Pancreas (tissue), 10 donors: ENCODE measurements at places on chromosomes 16 and 17. TPM values are rescaled to one million over a fixed set of nuclear protein-coding genes. Genes with fewer than 3 reads are reported as not detected.

The TPSD1 gene
- polyA plus RNA-seq: 0.19 TPM

The DNAJC7 gene
- 53.4 TPM for polyA plus RNA-seq

The SULT1A2 gene
- 6.0 TPM for polyA plus RNA-seq

The CCL23 gene
- polyA plus RNA-seq: 0.46 TPM

The GPR142 gene
- 0.61 TPM for polyA plus RNA-seq

DNA sequence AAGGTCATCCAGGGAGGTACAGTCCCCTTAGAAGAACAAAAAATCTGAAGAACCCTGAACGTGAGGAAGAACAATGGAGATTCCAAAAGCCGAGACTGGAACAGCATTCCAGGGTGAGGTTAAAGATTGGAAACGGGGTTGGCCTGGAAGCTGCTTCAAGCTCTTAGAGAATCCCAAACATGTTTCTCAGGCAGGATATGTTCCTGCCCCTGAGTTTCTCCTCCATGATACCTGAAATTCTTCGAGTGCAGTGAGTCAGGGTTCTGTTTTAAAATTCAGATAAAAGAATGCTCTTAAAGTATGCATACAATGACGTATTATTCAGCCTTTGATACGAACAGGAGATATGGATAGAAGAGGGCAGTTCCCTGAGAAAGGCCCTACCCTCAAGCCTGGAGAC, 293.1 kb downstream of the HS3ST3B1 start:
- no peak for DNase-seq

The NPIPA8 gene
- polyA plus RNA-seq: 12.3 TPM

- DNase-seq: no peak
Measured at GRCh38 chr17:80964544-80964856, 27.1 kb upstream of the CHMP6 start.

- DNase-seq: peak; percentile 84
Measured at GRCh38 chr16:85028685-85029407, 1.3 kb downstream of the KIAA0513 start.

The LGALS9 gene
- 20.9 TPM for polyA plus RNA-seq

GRCh38 chr16:2142942-2143877, 5.2 kb upstream of the RAB26 start:
- DNase-seq: peak; percentile 53

The CNGB1 gene
- polyA plus RNA-seq: 0.05 TPM

- DNase-seq: no peak
Measured at GRCh38 chr17:8680466-8681169, 50.1 kb upstream of the MYH10 start.

The ATP6V0D1 gene
- 17.4 TPM for polyA plus RNA-seq

- DNase-seq: no peak
Measured at GRCh38 chr17:35655303-35655702, 68.2 kb downstream of the AP2B1 start.

The MT1G gene
- 753 TPM for polyA plus RNA-seq

The RTN4RL1 gene
- polyA plus RNA-seq: 3.1 TPM

- DNase-seq: no peak
Measured at GRCh38 chr16:8845699-8846298, 23.0 kb downstream of the CARHSP1 start.

- no peak for DNase-seq
Measured at GRCh38 chr17:65742403-65743307, 181.2 kb upstream of the AXIN2 start.

GRCh38 chr17:17183744-17184143, 22.4 kb downstream of the PLD6 start:
- no peak for DNase-seq

- DNase-seq: no peak
Measured at GRCh38 chr16:86608301-86608747, 30.0 kb downstream of the FOXL1 start.

DNA sequence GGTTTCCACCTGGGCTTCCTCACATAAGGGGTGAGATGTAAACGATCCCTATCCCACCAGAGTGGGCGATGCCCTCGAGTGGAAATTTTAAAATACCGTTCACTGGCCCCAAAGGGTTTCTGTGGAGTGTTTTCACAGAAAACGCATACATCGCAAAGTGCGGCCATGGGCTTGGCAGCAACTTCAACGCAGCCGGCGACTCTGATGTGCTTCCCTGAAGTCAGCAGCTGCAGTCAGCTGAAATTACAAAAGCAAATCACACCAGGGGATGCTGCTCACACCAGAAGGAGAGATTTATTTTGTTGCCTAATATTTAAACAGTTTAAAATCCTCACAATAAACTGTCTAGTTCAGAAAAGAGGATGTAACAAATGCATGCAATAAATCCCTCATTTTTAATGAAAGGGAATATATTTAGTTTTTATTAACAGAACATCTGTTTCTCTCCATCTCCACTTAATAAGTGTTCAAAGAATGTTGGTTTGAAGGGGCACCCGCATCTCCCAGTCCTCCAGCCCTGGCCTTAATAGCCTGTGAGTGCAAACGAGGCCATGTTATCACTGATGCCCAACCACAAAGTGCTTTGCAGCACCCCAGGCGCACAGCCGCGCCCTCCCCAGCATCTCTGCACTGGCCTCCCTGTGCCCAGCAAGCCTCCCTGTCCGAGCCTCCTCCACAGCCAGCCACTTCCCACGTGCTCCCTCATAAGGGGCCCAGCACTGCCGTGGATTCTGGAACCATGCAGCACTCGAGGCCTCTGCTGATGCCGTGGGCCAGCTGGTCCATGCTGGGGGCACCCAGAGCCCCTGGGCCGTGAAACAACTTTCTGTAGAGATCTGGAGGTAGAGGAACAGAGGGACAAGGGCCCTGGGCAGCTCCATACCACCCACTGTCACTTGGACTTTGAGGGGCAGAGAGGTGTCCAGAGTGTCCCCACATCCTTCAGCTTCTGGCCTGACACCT, 17.3 kb upstream of the XYLT2 start:
- DNase-seq: no peak

DNA sequence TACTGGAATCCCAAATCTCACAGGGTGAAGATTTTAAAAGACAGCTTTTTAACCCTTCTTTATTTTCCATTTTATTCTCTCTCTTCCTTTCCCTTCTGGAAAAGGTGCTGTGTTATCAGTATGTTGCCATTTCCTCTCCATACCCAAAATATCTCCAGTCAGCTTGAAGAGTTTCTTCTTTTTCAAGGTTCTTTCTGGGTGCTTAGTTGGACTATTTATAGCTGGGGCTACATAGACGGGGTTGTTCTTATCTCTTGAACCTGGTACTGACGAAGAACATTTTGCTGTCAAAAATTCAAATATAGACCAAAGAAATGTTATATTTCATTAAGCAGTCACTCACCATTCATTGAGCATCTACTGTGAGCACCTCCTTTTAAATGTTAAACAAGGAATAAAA, 48.6 kb downstream of the IST1 start:
- DNase-seq: no peak

DNA sequence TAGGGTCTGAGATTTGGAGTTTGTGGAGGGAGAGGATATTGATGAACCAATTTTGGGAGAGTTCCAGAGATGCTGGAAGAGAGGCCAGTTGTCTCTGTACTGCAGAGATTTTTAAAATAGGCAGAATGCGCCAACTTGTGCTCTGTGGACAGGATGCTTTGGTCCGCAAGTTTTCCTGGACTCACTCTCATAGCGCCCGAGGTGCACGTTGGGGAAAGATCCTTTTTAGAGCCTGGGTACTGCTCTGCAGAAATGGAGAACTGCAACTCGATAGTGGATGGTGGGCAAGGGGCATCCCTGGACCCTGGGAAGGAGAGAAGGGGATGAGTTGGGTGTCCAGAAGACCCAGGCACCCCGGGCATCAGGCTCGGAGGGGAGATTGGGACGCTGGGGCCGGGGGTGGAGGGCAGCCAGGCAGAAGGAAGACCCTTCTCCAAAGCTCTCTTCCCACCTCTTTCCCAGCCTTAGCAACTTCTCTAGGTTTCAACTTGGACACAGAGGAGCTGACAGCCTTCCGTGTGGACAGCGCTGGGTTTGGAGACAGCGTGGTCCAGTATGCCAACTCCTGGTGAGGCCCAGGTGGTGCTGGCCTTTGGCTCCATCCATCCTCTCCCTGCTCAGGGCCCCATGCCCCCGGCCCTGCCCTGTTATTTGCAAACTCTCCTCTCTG, 590 bp downstream of the ITGAX start:
- no peak for DNase-seq

The TBC1D3C gene
- 0.19 TPM for polyA plus RNA-seq

- DNase-seq: no peak
Measured at GRCh38 chr16:17469741-17470181, 999 bp downstream of the XYLT1 start.

GRCh38 chr16:49834531-49835151, 21.3 kb downstream of the ZNF423 start:
- no peak for DNase-seq

The SPNS3 gene
- polyA plus RNA-seq: 0.96 TPM

DNA sequence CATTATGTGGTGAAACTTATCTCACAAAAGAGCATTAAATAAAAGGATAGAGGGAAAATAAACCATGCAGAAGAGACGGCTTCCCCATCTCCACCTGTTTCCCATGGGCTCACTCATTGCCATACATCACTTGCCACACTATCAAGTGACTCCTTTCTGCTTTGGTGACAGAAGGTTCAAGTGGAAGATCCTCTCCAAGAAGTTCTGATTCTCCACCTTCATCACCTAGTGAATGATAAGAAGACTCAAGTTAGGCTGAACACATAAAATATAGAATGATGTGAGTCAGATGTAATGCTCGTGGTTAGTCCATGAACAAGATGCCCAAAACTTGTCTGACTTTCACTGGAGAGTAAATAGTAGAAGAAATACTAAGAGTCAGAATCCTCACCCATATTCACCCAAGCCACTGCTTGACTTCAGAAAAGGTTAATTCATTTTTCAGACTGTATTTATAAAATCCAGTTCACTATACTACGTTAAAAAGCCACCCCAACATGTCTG, 100.1 kb upstream of the TOB1 start:
- DNase-seq: no peak

The CORO6 gene
- polyA plus RNA-seq: 3.7 TPM

The HLF gene
- polyA plus RNA-seq: 1.2 TPM

DNA sequence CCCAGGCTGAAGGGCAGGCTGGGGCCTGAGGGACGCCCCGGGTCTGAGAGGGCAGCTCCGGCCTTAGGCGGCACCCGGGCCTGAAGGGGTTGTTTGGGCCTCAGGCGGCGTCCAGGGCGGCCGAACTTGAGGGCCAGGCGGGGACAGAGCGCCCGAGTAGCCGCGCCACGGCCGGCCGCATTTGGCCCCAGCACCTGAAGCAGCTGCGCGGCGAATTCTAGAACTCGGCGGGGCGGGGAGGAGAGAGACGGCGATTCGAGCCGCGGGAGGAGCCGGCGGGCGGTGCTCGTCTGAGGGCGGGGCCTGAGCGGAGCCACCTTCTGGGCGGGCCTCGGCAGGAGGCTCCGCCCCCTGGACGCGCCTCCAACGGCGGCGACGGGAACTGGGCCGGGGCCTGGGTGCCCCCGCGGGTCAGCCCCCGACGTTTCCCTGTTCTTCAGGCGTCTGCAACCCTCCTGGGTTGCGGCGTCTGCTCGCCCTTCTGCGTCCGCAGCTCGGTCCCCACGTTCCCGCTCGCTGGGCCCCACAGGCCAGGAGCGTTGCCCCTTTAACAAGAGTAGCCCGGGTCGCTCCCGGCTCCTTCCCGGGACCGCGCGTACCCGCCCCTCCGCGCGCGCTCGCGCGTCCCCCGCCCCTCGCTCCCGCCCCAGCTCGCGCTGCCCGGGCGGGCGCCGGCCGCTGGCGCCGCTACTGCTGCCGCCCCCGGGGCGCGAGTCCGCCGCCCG, at the start of the genes INCA1 and KIF1C:
Gene INCA1 (minus strand): TSS at position 221 of the 725 bp plus-strand sequence. CDS start 3,085 bp downstream, outside the sequence.
Gene KIF1C (plus strand): TSS at position 649 of the 725 bp plus-strand sequence. CDS start 2,297 bp downstream, outside the sequence.
- DNase-seq: peak; percentile 97

GRCh38 chr17:1709403-1709951, 700 bp downstream of the TLCD2 start:
- no peak for DNase-seq

The PLXDC1 gene
- 4.0 TPM for polyA plus RNA-seq

The LHX1 gene
- polyA plus RNA-seq: not detected

The RGS11 gene
- polyA plus RNA-seq: 42.9 TPM

The USP31 gene
- polyA plus RNA-seq: 1.9 TPM

DNA sequence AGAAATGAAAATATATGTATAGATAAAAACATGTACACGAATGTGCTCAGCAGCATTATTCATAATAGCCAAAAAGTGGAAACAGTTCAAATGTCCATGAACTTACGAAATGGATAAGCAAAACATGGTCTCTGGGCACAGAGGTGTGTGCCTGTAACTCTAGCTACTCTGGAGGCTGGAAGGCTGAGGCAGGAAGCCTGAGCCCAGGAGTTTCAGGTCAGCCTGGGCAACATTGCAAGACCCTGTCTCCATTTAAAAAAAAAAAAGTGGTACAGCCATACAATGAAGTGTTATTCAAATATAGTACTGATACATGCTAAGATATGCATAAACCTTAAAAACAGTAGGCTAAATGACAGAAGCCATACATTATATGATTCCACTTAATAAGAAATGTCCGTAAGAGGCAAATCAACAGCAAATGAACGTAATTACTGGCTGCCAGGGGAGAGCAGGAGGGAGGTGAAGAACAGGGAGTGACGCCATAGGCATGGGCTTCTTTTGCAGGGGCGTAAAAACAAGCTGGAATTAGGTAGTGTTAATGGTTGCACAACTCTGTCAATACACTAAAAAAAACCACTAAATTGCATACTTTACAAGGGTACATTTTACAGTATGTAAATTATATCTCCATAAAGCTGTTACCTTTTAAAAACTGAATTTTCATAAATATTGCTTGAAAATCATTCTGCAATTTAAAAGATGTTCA, 87.2 kb upstream of the PLEKHM1 start:
- no peak for DNase-seq

DNA sequence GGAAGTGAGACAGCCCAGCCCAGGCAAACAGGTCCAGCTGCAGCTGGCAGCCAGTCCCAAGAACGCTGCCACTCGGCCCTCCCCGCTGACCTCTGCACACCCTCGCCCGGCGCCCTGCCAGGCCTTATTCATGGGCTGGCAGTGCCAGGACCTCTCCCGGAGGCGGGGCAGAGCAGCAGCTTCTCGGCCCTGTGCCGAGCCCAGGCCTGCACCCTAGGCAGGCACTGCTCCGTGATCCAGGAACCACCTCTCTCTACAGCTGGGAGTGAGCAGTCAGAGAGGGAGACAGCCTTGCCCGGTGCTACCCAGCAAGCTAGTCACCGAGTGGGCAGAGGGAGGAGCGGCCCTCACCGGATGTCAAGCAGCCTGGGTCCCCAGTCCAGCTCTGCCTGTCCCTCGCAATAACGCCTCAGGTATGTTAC, 79.9 kb upstream of the CBX4 start:
- DNase-seq: peak; percentile 98

DNA sequence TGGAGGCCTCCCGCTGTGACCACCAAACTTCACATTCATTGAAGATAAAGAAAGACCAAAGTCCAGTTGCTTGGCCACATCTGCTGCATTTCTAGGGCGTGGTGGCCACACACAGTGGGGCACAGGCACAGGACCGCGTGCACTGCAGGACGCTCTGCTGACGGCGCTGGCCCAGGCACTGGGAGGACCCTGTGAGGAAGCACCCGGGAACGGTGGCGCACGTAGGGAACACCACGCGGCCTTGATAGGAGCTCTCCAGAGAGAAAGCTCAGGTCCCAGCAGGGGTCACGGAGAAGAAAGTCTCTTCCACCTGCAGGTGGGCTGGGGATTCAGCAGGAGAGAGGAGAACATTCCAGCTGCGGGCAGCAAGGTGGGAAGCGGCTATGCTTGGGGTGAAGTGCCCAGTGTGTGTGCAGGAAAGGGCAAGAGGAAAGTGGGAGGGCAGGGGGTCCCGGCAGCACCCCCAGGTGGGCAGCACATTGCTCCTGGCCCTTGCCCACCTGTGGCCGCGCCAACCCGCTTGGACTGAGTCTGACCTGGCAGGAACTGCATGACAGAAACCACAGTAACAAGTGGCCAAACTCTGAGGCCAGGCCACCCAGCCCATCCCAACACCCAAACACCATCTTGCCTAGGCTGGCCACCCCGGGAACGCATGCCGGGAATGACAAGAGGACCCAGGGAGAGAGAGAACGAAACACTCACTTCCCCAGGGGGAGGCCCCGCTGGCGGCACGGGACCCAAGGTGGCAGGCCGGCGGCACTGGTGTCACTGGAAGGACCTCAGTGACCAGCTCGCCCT, 32.8 kb downstream of the TBC1D16 start:
- no peak for DNase-seq

The UNC45B gene
- 0.02 TPM for polyA plus RNA-seq
